ENCODE measurements at places on chromosomes 7 and 10.

DNA sequence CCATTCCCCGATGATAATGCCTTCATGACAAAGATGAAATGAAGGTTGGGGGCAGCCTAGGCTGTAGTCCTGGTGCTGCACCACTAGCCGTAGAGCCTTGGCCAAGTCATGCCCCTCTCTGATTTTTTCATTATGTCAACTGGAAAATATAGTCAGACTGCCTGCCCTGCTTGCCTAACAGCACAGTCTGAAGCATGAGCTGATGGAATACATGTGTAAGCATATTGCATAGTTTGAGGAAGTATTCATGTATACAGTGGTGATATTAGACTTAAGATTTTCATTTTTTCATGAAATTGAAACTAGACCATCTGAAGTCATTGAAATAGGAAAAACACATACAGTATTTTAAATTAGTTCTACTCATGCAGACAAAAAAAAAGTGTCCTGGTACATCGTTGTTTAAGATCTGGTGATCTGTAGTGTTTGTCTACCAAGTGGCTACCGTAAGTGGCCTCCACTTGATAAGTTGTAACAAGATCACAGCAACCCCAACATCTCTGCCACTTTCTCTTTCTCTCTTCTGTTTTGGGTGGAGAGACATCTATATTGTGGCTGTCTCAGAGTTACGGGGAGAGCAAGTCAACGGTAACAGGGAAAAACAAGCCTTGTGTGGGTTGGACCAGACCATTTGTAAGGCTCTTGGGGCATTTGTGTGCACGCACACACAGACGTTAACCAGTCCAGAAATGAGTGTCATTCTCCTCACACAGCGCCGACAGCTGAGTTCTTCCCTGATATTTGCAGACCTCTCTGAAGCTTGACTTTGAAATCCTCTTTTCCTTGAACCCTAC, 716.6 kb upstream of the GALNT17 start:
- DNase-seq: no peak

DNA sequence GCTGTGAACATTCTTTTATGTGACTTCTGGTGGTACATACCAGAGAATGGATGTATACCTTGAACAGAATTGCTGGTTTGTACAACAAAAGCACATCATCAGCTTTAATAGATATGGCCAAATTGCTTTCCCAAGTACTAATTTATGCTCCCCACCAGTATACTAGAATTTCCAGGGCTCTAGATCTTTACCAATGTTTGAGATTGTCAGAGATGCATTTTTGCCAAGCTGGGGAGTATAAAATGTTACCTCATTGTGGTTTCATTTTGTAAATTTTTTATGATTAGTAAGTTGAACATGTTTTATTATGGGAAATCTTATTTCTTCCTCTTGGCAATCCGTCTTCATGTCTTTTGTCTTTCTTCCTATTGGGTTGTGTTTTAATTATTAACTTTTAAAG, 179.9 kb upstream of the TMEM106B start:
- peak; percentile 1 for DNase-seq

DNA sequence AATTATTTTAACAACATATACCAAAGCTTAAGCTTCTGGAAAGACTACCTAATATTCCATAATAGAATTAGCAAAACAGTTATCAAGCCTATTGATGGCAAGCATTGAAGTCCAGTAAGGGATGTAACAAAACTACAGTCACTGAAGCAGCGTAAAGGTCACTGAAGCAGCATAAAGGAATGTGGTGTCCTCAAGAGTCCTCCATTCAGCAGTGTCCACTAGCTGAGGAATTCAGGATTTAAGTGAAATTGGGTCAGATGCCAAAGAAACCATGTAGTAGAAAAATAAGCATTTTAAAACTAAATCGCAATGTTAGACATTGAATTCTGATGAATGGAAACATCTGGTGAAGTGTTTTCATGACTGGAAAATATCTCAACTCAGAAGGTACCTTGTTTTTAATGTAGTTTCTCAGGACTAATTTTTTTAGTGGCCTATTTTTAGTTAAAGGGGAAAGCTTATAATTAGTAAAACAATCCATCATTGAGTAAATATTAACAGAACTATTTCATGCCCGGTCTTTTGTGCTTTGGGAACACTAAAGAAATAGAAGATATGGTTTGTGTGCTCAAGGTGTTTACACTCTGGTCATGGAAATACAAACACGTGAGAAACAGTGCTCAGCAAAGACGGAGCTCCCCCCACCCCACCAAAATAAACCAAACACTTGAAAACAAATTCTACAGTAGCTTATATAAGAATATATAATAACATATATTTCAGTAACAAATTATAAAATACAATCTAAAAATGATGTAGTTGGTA, 121.4 kb downstream of the CDK14 start:
- peak; percentile 38 for DNase-seq

- DNase-seq: peak; percentile 11
These were observed 133.8 kb downstream of the PON1 start for GRCh38 chr7:95190515-95190914.

GRCh38 chr7:135575296-135575695, 17.6 kb downstream of the NUP205 start:
- DNase-seq: no peak

Data from AG10803 (cell line).